ENCODE measurements at places on chromosomes 11 and 22. TPM values are rescaled to one million over a fixed set of nuclear protein-coding genes. Genes with fewer than 3 reads are reported as not detected.

- DNase-seq = no peak
Observed at GRCh38 chr11:10911907-10912306, 54.1 kb upstream of the ZBED5 start.

DNA sequence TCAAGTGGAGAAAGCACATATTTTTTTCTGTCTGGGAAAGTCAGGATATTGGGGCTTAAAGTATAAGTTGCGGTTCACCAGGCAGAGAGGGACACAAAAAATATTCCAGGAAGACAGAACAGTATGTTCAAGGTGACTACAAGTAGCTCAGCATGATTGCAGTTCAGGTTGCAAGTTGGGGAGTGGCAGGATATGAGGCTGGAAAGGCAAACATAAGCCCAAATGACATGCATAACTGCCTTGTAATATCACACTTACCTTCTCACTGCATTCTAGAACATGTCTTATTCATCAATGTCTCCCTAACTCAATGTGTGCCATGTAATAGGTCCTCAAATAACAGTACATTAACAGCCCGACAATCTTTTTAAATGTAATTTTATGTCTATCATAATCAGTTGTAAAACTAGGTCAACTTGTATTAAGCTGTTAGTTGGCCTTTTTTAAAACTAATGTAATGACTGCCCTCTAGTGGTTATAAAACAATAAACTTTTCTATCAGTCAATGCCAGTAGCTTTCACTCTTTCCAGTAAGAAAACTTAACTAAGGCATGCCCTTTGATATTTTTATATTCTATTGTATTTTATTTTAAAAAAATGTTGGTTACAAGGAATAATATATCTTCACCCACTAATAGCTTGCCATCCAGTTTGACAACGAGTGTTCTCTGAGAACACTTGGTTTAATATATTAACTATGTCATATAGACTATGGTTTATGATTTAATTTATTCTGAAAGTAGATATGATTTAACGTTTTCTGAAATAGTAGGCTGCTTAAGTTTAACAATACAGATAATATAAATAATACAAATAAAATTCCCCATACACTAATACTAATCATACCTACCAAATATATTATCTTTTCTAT, 39.4 kb upstream of the CFAP300 start:
- peak; percentile 65 for DNase-seq

DNA sequence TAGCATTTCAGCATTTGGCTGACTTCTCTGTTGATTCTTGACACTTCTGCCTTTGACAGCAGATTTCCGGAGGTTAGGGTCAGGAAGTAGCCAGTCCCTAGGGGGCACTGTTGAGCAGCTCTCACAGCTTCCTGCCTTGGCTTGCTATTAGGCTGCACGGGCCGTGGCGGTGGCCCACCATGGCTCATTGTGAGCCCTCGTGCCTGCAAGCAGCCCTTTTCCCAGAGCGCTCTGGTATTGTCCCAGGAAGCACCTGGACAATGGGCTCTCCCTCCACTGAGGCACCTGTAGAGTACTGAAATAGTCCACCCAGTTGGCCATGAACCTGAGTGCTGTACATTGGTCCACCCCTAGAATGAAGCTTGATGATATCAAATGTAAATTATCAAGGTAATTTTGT, 100.2 kb upstream of the GAL start:
- DNase-seq = no peak

GRCh38 chr11:9396310-9396709, 11.9 kb downstream of the IPO7 start:
- DNase-seq = peak; percentile 9

- no peak for DNase-seq
Observed at GRCh38 chr11:121029813-121030445, 6.0 kb downstream of the TBCEL start.

C11orf16 gene
- total RNA-seq = 1.9 TPM

CLDN5 gene
- 8.7 TPM for total RNA-seq

FBXO3 gene
- total RNA-seq = 61.6 TPM

OR2AG2 gene
- 4.3 TPM for total RNA-seq

Measured in umbilical cord (tissue), 2 donors.